ENCODE measurements at places on chromosomes 1 and 21.

- peak; percentile 19 for DNase-seq
Measured at GRCh38 chr1:62286786-62287224, 32.4 kb downstream of the KANK4 start.

DNA sequence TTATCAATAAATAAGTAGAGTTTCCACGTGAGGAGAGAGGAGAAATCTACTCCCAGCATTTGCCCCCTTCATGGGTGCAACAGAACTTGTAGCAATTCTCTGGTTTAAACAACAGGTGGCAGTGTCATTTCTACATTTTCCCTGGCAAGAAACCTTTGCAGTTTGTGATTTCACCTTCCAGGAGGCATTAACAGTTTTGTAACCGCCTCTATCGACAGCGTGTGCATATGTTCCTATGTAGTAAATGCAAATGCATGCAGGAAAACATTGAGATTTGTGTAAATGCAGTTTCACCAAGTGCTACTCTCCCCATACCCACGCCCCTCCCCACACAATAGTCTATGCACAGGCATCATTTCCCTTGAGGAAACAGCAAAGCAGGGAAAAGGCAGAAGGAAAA, 494.7 kb downstream of the SMYD3 start:
- peak; percentile 37 for DNase-seq

DNA sequence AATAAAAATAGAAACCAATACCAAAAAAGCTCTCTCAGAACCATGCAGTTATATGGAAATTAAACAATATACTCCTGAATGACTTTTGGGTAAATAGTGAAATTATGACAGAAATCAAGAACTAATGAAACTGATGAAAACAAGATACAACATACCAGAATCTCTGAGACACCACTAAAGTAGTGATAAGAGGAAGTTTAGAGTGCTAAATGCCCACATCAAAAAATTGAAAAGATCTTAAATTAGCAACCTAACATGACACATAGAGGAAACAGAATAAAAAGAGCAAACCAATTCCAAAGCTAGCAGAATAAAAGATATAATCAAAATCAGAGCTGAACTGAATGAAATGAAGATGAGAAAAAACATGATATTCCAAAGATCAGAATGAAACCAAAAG, 430.9 kb downstream of the LTN1 start:
- no peak for DNase-seq

DNA sequence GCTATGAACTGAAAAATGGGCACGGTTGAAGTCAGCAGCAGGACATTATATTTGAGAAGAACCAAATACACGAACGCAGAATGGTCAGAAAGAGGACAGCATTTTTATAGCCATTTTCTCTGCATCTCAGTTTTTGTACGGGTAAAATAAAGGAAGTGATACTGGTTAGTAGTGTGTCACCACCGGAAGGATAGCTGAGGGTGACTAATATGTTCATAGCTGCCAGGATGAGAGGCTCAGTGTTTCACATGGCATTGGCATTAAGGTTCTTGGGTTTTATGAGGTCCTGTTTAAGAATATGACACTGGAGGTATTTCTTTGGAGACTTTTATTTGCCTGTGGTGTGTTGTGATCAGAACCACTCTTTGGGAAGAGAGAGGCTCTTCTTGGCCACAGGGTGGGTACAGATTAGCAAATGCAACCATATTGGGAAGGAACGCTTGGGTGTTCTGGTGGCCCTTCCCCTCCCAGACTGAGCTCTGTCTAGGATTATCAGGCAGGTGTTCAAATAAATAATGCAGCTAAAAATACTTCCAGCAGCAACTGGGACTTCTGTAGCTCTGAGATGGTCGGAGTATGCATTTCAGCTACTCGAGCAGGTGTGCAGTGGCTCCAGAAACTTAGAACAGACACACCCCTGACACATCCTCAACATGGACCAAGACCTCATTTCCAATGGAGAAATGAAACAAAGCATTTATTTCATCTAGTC, 158.2 kb downstream of the PBX1 start:
- peak; percentile 80 for DNase-seq

GRCh38 chr1:90046635-90047034, 51.7 kb downstream of the ZNF326 start:
- DNase-seq, result no peak

DNA sequence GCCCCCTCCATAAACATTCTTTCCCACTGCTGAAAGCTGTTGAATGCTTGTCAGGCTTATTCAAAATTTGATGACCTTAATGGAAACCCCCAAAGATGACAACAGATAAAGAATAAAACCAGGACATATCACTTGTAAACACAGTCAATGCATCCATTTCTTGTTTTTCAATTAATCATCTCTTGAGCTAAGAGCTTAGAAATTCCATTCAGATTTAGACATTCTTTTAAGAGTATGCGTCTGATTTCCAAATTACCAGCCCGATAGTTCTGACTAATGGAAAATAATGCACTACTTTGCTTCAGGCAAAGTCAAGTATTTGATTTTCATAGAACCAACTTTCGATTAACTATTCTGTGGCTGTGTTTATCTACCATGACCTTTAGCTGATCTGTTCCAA, 100.6 kb upstream of the RUNX1 start:
- peak; percentile 82 for DNase-seq

DNA sequence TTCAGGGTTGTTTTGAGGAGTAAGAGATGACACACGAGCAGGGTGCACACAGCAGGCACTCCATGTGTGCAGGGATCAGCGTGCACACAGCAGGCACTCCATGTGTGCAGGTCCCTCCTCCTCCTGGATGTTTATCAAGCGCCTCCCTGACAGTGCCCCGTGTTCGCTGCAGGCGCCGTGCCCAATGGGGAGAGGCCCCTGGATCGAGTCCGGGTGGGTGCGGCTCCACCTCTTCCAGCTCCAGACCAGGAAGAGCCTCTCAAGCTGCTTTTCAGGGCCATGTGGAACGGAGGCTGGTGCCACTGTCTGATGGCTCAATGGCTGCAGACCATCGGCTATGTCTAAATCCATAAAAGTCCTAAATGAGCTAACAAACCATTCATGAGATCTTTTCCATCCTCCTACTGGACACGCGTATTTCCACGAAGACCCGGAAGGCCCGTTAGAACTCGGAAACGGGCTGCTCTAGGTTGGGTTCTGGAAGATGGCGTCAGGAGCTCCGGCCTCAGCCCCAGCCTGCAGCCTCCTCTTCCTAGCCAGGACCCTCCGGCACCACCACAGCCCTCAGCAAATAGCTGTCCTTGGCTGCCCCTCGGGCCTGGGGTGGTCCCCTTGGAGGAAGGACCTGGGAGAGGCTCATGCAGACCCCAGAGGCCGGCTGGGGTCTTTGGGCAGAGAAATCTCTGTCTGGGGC, 36.0 kb downstream of the RRP1 start:
- DNase-seq, result no peak

DNA sequence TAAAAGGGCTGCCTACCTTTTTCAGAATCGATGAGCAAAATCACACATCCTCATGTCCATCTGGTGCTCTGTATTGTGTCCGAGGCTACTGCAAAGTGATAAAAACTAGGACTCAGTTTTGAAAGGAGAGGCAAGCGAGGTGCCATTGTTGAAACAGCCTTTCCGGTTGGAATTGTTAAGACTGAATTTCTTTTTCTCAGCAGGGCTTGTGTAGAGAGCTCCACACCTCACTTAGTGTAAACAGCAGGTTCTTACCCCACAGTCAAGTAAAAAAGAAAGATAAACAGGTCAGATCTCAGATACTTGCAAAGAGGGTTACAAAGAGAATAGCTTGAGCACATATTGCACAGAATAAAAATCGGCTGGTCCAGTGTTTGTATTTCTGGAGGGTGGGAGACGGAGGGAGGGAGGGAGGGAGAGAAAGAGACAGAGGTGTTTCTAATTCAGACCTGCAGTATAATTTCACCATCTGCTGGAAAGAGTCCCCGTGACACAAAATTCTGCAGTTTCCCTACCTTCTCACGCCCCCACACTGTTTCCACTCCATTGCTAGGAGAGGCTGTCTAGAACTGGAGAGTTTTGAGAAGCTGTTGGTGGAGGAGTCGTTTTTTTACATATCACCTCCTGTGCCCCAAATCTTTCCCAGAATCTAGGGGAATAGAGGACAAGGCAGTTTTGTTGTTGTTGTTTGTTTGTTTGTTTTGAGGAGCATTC, 82.5 kb downstream of the EDEM3 start:
- DNase-seq, result no peak

DNA sequence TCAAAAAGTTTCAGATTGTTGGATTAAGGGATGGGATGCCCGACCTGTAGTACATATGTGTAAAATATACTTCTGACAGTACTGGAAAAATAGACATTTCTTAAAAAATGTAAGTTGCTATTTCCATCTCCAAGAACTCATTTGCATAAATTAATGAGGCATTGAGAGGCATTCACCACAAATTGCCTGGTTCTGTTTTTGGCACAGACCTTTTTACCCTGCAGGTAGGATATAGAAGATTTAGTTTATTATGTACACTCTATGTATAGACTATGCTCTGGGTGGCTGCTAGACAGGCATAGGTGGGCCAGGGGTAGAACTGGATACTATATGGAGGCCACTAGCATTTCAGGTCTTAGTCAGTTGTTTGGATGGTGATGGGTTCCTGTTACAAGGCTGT, 8.0 kb downstream of the CCDC17 start:
- DNase-seq, result no peak
